ENCODE measurements at places on chromosomes 16 and 17.

DNA sequence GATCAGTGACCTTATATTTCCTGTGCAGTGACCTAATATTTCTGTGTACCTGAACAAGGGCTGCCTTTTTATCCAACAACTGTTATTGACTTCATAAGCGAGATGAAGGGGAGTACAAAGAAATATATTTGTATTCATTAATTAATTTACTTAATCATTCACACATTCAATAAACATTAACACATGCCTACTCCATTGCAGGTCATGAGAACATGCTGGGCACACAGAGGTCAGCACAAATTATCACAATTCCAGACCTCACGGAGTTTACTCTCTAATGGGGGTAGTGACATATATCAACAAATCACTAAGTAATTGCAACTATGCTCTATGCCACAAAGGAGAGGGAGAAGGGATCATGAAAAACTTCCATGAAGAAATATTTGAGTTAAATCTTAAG, 614.6 kb downstream of the TOX3 start:
- no peak for DNase-seq

GRCh38 chr16:82059983-82060421, 24.9 kb downstream of the HSD17B2 start:
- DNase-seq, result no peak

DNA sequence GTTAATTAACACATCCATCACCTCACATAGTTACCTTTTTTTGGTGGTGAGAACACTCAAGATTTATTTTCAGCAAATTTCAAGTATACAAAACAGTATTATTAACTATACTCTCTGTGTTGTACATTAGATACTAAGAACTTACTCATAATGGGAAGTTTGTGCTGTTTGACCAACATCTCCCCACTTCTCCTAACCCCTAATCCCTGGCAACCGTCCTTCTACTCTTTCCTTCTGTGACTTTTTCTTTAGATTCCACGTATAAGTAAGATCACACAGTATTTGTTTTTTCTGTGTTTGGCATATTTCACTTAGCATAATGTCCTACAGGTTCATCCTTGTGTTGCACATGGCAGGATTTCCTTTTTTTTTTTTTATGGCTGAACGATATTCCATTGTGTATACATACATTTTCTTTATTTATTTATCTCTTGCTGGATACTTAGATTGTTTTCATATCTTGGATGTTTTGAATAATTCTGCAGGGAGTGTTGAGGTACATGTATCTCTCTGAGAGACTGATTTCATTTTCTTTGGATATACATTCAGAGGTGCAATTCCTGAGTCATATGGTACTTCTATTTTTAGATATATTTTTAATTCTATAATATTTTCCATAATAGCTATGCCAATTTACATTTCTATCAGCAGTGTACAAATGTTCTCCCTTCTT, 19.0 kb downstream of the PPM1D start:
- DNase-seq, result no peak

DNA sequence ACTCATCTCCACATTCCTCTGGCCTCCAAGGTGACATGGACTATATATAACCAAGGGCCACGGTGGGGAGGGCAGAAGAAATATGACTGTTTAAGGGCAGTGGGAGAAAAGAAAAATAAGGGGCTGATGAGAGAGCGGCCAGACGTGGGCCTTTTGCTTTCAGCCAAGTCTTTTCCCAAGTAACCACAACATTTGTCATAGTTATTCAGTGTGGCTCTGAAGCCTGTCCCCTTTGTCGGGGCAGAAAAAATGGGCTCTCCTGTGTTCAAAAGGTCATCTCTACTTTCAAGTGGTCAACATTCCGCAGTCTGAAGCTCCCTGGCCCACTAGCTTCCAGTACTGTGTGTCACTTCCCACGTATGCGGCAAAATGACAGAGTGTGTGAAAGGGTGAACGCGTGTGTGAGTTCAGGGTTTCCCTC, 245.4 kb downstream of the NTN1 start:
- no peak for DNase-seq

- DNase-seq, result no peak
Observed at GRCh38 chr17:60325730-60326524, 66.0 kb downstream of the USP32 start.
